ENCODE measurements at places on chromosomes 3 and 15.

- no peak for DNase-seq
Observed at GRCh38 chr15:70517194-70517590, 246.2 kb downstream of the UACA start.

- DNase-seq: peak; percentile 51
Observed at GRCh38 chr15:79184465-79184892, 93.9 kb upstream of the RASGRF1 start.

- DNase-seq: no peak
Observed at GRCh38 chr3:197209366-197210260, 88.8 kb downstream of the DLG1 start.

DNA sequence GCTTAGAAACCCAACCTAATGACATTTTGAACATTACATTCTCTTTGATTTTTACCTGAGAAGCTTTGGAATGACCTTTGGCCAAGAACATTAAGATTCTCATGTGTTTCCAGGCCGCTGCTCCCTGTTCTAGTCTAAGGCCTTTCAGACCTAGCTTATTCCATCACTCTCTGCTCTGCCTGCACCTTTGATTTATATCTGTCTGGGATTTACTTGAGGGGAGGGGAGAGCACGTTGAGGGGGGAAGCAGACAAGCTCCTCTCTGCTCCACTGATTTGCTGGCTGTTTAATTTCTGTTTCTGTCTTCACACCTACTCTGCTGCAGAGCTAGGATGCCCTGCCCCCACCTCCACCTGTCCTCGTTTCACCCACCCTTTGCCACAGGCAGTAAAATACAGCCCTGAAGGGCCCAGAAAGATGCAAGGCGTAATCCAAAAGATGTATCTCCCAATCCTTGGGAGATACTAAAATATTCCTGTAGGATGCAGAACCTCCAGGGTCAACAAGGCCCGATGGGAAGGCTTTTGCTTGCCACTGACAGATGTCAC lies 429.8 kb downstream of the EPHB1 start:
- DNase-seq: no peak

DNA sequence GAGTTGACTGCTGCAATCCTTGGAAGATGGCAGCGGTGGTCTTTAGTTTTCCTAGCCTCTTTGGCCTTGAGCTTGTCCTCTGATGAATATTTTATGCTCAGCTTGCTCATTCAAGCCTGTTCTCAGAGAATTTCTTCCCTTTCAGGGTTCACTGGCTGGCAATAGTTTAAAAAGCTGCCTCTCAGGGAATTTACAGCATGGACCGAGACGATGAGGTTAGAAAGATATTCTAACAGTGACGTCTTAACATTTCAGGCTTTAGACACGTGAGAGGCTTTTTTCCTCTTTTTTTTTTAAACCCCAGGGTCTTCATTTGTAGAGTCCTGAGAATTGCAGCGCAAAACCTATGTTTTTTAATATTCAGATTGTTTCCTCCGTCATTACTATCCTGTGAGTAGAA lies 120.3 kb upstream of the CLSTN2 start:
- no peak for DNase-seq

DNA sequence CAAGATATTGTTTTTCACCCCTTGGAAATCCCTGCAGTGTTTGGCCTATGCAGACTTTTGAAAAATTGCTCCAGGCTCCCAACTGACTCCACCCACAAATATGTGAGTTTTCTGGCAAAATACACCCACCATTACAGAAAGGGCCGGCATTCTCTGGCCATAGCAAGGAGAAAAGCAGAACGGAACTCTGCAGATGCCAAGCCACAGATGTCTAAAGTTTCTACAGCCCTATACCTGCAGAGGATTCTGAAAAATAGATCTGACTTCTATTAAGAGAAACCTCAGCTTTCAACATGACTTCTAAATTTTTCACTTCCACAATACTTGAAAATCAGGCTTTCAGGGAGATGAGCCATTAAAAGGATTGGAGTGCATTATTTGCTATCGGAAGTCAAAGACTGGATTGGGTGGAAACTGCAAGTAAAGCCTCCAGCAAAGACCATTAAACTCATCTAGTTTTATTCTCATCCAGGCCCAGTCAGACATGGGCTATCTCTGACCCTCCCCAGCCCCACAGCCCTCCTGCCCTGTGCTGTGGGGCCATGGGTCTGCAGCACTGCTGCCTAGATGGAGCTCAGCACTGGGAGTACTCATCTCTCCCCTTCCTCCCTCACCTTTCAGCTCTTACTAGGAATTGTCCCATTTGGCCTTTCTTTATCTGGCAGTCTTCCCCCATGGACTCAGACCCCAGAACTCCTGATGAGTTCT lies 243.1 kb upstream of the GOLGA6L4 start:
- no peak for DNase-seq

DNA sequence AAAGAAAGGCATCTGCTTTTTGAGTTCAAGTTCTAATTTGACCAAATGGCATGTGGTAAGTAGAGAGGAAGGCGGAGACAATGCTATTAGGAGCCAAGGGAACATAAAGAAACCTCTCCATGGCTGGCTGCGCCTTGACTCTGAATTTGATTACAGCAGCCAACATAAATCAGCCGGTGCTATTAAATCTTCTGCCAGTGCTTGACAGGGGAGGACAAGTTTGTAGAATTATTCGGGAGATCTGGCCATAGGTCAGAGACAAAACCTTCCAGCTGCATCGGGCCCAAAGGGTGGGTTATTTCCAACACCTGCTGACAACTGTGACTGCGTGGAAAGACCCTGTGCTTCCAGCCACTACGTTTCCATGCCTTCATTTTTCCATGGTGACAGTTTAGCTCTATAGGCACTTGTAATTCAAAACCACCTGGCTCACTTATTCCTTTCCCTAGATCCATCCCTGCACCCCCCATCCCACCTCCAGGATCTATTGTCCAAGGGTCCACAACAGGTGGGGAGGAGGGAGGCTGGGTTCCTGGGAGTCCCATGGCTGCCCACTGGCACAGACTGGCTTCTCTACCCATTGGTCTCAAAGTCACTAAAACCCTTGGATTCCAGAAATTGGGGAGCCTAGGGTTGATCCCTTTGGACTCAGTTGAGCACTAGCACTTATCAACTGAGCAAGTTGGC lies 15.9 kb downstream of the COLQ start:
- no peak for DNase-seq

DNA sequence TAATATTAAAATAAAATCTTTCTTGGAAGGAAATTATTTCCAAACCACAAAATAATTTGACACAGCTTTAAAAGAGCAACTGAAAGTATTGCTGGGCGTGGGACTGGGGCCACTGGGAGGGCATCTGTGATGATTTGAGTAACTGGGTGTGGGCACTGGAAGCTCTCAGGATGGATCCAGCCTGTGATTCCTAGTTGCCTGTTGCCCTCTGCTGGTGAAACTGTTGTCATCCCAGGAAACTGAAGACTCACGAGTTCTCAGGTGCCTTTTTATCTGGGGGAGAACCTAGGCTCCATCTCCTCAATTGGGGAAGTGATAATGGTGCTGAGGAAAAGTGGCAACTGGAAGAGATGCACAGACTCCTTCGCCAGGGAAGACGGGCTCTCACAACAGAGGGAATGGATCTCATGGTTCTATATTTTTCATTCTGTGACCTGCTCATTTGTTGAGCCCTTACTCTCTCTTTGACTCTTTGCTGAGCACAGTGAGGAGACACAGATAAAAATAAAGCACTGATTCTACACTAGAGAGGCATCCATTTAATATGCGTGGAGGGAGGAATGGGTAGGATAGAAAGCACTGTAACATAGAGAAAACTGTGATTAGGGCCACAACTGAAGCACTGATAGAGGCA lies 61.6 kb downstream of the TPRG1 start:
- DNase-seq: no peak

- DNase-seq: no peak
Observed at GRCh38 chr3:33919312-33920120, 121.1 kb downstream of the PDCD6IP start.

- peak; percentile 30 for DNase-seq
Observed at GRCh38 chr15:85793641-85794597, 806 bp downstream of the KLHL25 start.

DNA sequence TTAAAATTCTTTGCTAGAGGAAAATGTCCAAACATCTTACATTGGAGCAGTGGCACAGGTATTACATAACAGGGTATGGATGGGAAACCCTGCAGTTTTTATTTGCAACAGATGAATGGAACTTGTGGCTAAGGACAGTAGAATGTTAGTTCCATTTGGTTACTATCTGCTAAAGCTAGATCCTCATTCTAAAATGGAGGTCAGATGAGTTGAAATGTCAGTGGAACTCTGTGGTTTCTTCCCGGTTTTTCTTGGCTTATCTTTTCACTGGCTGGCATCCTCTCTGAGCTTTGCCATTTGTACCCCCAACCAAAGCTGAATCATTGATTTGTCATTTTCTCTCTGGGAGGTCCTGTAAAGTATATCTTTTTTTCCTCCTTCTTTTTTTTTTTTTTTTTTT lies 68.9 kb downstream of the ARMC8 start:
- no peak for DNase-seq

DNA sequence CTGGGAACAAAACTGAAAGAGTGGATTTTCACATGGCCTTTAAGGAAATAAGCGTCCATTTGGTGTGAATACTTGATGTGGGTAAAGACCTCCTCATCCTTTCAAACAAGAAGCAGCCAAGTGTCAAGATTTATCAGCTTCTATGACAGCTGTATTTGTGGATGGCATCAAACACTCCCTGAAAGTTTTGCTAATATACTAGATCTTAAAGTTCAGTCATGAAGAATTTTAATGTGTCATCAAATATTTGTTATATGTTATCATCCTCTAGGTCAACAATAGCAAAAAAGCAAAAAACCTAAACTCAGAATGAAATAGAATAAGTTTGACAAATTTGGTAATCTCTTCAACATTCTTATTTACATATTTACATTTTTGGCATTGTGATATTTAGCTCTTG lies 29.1 kb upstream of the LYSMD4 start:
- DNase-seq: no peak

- no peak for DNase-seq
Observed at GRCh38 chr3:164679245-164679644, 399.1 kb downstream of the SI start.

DNA sequence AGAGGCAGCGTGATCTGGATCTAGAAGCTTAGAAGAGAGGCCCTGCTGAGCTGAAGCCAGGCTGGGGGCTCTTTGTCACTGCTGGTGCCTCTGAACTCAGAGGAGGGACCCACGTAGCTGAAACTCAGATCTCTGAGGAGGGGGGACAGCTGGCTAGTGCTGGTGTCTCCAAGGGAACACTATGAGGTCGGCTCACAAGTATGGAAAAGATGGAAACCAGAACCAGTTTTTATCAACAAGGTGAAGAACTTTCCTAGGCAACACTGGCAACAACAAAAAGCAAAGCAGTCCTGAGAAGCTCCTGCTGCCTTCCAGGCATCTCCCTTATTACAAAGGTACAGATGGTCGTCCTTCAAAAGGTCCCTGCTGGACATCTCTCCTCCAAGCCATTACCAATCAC lies 27.0 kb upstream of the FSTL1 start:
- no peak for DNase-seq

GRCh38 chr3:195763076-195763830 lies 42.5 kb downstream of the MUC20 start:
- DNase-seq: no peak

DNA sequence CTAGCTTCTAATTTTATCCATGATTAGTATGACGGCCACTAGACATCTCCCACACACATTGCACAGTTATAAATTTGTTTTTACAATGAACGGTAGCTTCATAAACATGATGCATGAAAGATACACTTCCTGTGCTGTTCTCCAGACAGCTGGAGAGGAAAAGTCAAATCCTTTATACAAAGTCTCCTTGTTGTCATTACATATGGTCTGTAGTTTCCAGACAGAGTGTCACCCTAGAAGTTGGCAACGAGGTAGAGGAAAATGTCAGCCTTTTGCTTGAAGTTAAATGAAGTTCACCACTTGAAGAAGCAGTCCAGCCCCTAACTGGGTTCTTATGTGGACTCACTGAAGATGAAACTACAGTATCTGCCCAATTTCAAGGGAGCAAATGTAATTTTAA lies 253.0 kb upstream of the P2RY1 start:
- no peak for DNase-seq

DNA sequence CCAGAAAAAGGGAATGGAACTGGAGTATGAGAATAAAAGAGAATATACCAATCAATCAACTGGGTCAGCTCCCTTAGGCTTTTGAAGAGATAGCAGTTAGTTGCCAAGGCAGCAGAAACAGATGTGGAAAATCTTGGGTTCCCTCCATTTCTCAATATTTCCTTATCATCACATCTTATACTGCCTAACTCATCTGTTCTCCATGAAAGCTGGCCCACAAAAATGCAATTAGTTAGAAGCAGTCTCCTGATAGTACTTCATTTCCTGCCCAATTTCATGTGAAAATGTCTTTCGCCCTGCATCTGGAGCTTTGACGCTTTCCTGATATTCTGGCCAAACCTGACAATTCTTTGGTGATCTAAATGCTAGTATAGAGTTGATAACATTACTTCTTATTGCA lies 30.1 kb upstream of the SPTSSB start:
- DNase-seq: no peak

DNA sequence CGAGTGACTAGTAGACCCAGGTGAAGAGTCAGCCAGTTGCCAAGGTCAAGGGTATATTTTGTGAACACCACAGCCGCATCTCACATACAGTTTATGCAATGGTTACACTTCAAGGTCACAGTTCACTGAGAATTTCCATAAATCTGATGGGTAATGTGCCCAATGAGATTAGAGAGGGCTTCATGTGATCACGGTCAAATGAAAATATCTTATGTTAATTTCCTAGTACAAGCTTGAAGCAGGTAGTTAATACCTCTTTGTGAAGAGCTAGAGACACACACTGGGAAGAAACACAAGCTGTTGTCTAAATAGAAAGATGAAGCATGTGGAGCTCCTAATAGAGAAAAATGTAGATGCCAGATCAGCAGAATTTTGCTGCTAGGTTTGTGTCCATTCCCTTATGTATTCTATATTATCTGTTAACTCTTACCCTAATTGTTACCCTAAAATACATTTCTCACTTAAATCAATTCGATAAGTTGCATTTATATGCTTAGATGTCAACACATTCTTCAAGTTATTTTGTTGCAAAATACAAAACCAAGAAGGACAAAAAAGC lies 136.0 kb downstream of the NR2F2 start:
- no peak for DNase-seq

DNA sequence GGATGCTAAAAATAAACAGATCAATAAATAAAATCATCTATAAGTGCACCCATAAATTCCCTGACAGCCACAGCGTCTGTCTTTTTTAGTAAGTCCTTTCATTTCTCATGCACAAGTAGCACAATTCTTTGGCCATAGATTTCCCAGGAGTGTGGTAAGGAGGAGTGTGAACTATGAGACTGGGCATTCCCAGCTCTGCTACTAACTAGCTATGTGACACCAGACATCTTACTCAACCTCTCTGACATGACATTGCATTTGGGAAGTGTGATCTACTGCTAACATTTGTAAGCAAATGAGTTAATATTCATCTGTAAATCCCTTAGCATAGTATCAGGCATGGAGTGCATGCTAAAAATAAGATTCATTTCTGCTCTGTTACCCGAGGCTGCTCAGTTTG lies 301.7 kb downstream of the NTRK3 start:
- no peak for DNase-seq

Measured in CD4-positive, alpha-beta T cell treated with Interleukin-6 at 100 ng/mL for 8 hours (primary cell).